Activated T-cell treated with anti-CD3 and anti-CD28 coated beads for 48 hours (primary cell): ENCODE measurements at places on chromosomes 12 and 14.

- no peak for DNase-seq
Observed at GRCh38 chr12:62446754-62447452, 19.7 kb upstream of the MON2 start.

GRCh38 chr12:42473130-42473529, 116.4 kb downstream of the PRICKLE1 start:
- DNase-seq = no peak

GRCh38 chr14:26872515-26873361, 274.9 kb upstream of the NOVA1 start:
- no peak for DNase-seq

DNA sequence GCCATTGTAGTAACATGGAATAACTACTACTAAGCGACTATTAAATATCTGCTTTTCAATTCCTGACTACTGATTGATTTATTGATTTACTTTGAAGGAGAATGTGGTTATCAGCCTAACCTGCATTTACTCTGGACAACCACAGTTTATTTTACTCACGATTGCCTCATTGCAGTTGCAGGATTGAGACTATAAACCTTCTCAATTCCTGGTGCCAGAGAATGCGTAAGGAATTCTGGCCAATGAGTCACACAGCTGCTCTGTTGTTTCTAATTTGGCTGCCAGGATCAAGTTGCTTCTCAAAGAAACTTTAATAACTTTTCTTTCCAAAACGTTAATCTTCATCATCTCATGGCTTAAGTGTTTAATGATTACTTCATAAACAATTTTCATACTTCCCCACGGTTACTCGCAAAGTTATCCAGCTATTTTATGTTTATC, 13.1 kb upstream of the TMTC1 start:
- no peak for DNase-seq

DNA sequence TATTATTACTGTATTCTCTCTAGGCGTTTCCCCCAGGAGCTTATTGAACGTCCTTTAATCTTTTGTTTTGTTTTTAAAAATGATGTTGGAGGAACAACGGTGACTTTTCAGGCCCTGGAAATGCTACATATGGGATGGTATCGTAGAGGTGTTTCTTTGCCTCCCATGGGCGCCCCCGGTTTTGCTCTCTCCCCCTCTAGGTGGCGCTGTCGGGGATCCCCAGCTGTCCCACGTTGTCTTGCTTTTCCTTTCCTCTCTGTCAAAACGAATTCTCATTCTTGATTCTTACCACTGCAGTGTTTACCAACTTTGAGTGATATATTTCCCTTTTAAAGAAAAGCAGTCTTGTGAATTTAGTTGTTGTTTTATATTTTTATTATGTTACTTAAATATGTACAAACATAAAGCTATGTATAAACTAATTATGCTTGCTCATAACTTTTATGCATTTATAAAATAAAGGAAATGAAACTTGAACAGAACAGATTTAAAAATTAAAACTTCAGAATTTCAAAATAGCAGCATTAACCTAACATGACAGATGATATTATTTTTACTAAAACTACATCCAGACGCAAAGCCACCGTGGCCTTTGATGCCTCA, 171.9 kb downstream of the RGS6 start:
- DNase-seq = peak; percentile 47

DNA sequence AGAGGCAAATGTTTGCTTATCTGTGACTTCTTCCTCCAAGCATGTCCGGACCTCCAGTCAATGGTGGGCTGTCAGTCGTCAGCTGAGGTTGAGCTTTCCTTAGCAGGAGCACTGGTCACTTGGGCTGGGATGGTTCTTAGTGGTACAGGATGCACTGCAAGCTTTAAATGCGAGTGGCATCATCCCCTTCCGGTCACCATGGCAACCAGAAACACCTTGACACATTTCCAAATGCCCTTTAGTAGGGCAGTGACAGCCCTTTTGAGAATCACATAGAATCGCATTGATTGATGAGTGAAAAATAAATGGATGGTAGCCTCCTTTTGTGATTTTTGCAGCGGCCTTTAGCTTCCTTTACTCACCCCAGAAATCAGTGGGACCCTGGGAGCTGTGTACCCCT, 24.1 kb downstream of the NTF3 start:
- DNase-seq = no peak

- no peak for DNase-seq
Observed at GRCh38 chr12:62259631-62259992, 592 bp upstream of the USP15 start.

GRCh38 chr12:65414526-65414925, 136.0 kb downstream of the MSRB3 start:
- DNase-seq = no peak

GRCh38 chr14:22423958-22424357, 165.1 kb downstream of the DAD1 start:
- DNase-seq = no peak

DNA sequence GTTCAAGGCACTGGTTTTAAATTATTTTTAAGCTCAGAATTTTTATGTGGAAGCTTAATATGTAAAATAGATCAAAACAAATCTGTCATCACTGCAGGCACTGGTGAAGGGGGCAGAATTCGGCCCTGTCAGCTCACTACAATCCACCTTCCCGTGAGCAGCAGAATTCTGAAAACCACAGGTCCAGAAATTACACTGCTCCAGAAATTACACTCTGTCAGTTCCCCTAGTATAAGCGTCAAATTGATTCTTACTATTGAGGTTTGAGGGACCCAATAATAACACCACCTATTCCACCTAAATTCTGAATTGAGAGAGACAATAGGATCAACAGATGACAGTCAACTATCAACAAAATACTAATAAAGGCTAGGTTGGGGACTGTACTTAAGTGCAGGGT, 245.5 kb downstream of the PHLDA1 start:
- no peak for DNase-seq

GRCh38 chr14:96135285-96135684, 69.4 kb upstream of the BDKRB2 start:
- DNase-seq = no peak

DNA sequence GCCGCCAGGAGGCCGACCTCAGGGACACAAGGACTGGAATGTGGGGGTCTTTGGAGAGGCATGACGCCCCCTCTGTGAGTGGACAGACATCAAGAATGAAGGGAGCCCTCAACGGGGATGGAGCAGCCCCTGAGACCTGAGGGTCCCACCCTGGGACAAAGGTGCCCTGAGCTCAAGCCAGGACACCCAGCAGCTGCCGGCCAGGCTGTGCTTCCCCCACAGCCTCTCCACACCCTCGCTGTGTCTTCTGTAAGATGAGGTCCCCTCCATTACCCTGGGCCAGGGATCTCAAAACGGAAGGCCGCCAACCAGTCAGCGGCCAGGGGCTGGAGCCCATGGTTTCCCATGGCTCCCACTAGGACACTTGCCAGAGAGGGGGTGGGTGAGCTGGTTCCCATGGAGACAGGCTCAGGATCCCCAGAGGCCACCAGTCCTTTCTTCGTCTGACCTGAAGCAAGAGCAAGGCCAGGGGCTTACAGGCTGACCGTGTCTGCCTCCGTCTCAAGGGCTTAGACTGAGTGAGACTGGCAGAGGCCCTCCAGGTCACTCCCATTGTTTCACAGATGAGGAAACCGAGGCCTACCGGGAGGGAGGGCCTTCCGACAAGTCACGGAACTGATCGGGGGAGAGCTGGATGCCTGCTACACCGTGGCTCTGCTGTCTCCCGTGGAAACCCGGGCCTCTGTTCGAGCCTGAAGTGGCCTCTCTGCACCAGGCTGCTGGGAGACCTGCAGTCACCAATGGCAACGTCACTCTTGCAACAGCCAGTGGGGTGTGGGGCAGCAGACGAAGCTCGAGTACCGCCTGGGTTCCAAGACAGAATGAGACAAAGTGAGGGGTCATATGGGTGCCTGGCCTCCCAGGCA, 91.7 kb upstream of the DIO3 start:
- DNase-seq = no peak

DNA sequence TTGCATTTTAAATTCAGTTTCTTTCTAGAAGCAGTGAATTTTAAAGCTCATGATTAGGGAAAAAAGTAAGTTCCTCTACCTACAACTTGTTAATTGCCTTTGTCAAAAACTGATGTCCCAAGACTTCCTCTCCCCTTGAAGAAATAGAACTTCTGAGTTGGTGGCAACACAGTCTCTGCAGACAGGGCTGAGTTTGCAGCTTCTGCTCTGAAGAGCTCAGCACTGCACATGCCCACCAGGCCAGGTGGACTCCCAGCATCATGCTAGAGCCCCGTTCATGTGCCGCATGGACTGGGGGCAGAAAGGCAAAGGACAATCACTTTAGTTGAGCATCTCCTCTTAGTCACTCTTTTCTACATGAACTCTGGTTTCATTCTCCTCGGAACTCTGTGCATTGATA, 620.1 kb downstream of the VRK1 start:
- DNase-seq = no peak

GRCh38 chr14:92655419-92656201, 92.8 kb downstream of the LGMN start:
- DNase-seq = no peak

GRCh38 chr12:8662593-8662992, at the start of gene MFAP5:
Gene MFAP5, minus strand, starts transcription at chr12:8662826. Its CDS starts 722 bp downstream, at chr12:8662104.
- no peak for DNase-seq

- no peak for DNase-seq
Observed at GRCh38 chr14:71115821-71116567, 208.7 kb downstream of the PCNX1 start.

DNA sequence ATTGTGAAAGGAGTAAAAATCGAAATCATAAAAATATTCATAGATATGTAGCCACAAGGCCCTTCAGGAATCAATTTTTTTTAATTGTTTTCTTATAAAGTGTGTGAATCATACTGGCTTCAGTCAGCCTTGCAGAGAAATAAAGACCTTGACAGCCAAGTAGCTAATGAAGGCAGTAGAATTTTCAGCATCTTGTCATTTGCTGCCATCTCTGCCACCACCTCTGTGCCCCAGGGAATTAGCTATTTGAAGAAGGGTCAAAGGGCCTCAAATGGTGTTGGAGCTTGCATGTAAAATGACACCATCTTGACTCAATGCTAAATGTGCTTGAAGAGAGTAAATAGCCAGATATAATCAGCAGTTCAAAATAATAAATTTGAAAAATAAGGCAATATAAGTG, 359.4 kb upstream of the DCN start:
- no peak for DNase-seq

DNA sequence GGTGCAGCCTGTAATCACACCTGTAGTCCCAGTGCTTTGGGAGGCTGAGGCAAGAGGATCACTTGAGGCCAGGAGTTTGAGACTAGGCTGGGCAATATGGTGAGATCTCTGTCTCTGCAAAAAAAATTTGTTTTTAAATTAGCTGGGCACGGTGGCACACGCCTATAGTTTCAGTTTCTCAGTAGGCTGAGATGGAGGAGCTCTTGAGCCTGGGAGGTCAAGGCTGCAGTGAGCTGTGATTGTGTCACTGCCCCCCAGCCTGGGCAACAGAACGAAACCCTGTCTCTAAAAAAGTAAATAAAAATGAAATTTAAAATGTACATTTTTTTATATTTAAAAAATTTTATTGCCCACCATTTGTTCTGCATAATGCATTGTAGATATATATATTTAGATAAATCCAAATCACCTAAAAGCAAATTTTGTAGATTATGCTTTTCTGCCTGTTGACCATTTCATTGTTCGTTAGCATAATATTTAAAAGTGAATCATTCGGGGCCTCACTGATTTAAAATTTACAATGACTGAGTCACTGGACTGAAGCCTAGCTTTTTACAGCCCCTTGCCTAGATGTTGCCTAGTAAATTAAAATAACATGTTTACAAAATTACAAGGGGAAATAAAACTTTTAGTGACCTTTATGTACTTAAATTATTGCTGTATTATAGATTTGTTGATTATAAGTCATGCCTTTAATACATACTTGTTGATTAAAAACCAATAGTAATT, 87.9 kb downstream of the USP15 start:
- DNase-seq = no peak

GRCh38 chr14:24259282-24260025, 3.5 kb downstream of the TGM1 start:
- DNase-seq = no peak

DNA sequence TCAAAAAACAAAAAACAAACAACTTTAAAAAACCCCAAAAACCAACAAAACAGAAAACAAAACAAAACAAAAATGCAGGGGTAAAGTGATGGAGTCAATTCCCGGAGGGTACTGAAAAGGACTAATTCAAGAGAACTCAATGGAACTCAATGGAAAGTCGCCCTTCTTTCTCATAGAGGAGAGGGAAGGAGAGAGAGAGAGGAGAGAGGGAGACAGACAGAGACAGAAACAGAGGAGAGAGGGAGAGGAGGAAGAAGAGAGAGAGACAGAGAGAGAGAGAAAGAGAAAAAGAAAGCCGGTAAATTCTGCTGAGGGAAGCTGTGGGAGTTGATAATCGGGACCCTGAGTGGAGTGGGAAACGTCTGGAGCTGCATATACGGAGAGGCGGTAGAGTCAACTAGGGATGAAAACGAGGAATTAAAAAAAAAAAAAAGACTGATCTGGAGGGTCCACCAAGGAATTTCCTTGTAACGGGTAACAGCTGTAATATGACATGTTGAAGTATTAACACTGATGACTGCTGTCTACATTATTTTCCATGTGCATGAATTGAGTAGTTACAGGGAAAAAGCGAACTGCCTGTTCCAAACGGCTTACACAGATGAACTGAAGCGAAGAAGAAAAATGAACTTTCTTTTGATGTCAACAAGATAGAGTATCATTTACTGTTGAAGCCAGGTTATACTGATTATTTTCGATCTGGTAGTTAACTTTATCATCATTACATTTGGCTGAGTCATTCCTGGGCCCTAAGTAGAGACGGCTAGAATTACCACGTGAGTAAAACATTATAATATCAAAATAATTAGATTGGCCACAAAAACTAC, 934 bp upstream of the ZC2HC1C start:
- DNase-seq = no peak

- no peak for DNase-seq
Observed at GRCh38 chr12:52436000-52436827, 2.0 kb upstream of the KRT75 start.

DNA sequence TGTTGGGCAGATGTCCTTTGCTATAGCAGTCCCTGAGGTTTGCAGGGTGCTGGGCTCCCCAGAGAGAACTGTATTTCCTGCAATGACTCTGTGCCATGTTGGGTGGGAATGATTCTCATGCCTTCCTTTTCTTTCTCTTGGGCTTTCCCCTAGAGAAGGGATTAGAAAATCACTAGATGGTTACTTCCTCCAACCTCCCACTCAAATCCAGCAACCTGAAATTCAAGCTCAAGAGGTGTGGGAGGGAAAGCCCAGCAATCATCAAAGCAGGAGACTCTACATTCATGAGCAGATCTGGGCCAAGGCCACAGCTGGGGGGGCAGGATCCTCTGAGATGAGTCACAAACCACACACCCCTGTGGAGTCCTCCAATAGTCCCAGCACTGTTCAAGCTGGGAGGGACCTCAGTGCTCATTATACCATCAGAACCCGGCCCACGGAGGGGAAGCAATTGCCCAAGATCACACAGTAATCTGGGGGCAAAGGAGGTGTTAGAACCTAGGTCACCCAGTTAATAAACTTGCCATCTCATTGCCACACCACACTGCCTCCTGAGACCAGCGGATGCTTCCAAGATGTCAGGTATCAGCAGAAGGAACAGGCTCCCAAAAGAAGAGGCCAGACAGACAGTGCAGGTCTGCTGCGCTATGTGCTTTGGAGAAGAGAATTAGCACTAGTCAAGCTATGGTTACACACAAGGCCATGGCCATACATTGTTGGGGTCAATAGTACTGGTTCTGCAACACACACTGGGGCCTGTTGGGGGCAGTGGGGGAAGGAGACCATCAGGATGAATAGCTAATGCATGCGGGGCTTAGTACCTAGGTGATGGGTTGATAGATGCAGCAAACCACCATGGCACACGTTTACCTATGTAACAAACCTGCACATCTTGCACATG, 65.7 kb downstream of the TTC9 start:
- peak; percentile 6 for DNase-seq

GRCh38 chr14:101120641-101121507, 217.4 kb upstream of the RTL1 start:
- no peak for DNase-seq
